ENCODE measurements at places on chromosomes 11 and 22.

DNA sequence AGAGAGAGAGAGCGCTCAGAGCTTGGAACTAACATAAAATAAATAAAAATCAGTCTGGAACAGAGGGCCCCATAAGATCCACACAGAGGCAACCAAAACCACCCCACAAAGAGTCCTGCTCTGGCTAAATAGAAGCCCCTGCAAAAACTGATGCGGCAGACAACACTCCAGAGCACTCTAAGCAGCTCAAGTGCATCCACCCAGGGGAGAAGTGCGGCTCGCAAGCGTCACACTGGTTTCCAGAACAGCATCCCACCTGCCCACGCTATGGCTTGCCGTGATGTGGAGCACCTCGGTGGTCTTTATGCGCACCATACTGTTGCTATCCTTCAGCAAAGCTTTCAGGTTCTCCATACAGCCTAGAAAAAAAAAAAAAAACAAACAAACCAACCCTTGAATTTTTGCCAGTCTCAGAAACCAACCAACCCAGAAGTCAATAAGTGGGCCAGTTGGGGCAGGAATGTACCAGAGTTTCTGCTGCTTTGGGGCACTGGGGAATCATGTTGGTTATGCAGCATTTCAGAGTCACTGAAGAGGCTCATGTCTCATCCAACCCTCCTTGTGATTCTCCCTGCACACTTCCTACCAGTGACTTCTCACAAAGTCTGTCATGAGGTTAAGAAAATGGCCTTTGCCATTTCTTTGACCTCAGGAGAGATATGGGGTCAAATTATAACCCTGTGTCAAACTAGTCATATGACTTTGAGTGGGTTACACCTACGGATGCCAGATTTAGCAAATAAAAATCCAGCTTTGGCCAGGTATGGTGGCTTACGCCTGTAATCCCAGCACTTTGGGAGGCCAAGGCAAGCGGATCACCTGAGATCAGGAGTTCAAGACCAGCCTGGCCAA is 3.0 kb downstream of the RSPH14 start:
- no peak for DNase-seq

- peak; percentile 62 for DNase-seq
These were observed 53.8 kb downstream of the ST14 start for GRCh38 chr11:130213143-130213978.

- no peak for DNase-seq
These were observed 27.9 kb downstream of the SPATA19 start for GRCh38 chr11:133817449-133817848.

DNA sequence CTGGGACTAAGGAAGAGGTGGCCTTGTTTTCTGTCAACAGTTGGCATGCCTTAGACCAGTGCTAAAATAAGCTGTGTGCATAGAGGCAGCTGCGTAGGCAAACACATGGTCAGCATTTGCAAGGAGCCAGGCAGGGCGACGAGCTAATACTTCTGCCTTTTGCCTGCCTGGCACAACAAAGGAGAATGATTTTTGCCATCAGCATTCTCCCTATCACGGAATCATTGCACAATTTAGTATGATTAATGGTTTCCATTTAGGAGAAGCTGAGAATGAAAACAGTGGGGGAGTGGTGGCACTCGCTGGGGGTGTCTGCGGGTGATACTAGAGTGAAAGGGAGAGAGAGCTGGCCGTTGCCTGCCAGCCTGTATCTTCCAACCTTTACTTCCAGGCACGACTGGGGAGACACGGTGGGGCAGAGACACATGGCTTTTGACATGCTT is 336.0 kb downstream of the CADM1 start:
- DNase-seq, result no peak

- DNase-seq, result no peak
These were observed 39.9 kb upstream of the LIPT2 start for GRCh38 chr11:74533421-74533820.

DNA sequence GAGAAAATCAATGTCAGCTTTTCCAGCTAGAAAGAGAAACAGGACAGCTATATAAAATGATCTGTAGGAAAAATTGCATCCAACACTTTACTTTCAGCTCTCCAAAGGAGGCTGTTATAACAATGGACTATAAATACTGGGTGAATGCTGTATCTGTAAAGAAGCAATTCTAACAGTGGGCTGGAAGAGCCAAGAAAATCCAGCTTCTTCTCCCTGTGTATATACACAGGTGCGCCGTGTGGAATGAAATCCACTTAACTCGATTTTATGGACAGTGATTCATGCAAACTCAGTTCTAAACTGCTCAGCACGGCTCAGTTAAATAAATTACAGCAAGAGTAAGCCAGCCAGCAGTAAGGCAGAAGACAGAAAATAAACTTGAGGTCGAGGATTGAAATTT is 32.5 kb upstream of the LMO2 start:
- DNase-seq, result no peak

GRCh38 chr11:91295591-91295990 is 929.0 kb upstream of the FAT3 start:
- no peak for DNase-seq

GRCh38 chr11:100887659-100888058 is 200.6 kb downstream of the ARHGAP42 start:
- DNase-seq, result no peak

DNA sequence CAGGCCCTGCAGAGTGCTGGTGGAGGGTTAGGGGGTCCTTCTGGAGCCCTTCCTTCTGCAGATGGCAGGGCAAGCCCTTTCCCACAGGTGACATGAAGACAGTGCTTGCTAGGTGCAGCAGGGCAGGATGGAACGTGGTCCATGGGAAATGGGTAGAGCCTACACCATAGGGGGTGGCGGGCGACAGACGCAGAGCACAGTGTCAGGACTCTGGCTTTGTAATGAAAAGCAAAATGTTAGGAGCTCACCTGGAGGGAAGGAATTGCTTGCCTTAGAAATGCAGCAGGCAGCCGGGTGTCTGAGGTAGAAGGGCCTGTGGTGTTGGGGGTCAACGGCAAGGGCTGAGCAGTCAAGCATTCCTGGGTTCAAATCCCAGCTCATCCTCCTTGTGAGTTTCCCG is 54.9 kb downstream of the ARHGAP8 start:
- DNase-seq, result no peak

GRCh38 chr22:19113429-19113828 is 8.8 kb downstream of the DGCR2 start:
- no peak for DNase-seq

DNA sequence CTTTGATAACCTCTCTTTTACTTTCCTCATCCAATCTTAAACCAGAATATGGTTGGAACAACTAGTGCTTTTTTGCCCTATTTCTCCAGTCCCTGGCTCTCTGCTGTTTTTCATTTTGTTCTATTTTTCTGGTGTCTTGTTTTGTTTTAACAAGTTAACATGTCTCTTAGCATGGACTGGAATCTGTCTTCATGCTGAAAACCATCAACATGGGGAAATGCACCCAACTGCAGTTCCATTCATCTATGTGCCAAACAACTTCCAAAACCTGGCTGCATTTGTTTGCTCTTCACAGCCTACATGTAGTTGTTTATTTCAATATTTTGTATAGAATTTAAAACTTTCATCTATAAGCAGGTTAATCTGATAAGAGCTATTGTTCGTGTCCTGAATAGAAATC is 46.8 kb upstream of the NOX4 start:
- no peak for DNase-seq

- DNase-seq, result no peak
These were observed 91.5 kb downstream of the RTL6 start for GRCh38 chr22:44406341-44407170.

GRCh38 chr11:6618117-6619003 is 862 bp downstream of the TPP1 start:
- peak; percentile 47 for DNase-seq

GRCh38 chr11:66283461-66284105 is 5.4 kb downstream of the YIF1A start:
- DNase-seq, result no peak

DNA sequence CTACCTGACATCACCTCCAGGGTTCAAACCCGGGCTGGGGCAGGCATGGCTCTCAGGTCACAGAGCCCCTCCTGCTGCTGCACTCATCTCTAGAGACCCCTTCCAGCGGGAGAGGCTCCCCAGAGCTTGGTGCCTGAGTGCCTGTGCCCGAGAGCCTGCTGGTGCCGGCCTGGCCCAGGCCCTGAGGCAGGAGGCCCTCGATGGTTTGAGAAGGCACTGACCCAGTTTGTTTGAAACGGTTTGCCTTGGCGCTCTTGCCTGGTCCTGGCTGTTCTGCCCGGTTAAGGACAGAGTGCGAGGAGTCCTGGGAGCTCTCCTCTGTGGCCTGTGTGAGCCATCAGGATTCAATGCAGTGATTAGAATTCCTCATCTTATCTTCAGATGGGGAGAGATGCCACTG is 88.9 kb downstream of the TBC1D22A start:
- no peak for DNase-seq

DNA sequence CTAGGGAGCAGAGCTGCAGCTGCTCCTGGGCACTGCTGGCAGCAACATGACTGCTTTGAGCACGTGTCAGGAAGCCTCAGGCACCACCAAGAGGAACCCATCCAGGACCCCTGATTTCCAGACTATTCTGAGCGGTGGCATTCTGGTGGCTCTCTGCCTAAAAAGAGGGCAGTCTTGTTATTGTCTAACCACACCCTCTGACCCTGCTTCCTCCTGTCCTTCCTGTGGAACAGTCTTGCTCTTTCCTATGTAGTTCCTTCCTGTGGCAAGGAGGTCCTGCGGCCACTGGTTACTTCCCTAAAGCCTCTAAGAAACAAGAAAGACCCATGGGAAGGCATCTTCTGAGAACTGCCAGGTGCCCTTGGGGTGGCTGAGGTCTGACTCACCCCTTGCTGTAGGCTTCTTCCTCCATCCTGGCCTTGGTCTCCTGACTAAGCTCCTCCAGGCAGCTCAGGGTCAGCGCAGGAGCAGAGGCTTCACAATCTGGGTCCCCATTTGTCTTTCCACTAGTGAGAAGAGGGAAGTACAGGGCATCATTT is 13.1 kb upstream of the LYVE1 start:
- no peak for DNase-seq

DNA sequence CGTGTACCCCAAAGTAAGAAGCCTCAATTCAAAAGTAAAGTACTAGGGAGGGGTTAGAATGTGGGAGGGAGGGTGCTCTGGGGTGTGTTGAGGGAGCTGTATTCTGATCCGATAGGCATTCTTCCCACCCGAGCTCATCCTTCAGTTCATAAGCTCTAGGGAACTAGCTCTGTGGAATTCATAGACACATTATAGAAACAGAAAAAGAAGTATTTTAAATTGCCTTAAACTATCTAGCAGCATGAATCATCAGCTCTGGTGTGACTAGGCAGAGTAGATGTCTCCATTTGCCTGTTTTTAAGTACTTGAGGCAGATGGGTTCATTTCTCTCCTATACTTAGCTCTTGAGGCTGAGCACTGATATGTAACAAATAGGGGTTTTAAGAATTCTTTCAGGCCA is 7.3 kb upstream of the SGSM3 start:
- no peak for DNase-seq

GRCh38 chr11:94746721-94747120 is 21.4 kb upstream of the AMOTL1 start:
- DNase-seq, result no peak

- no peak for DNase-seq
These were observed 49.7 kb upstream of the ARFGAP3 start for GRCh38 chr22:42906605-42907348.

GRCh38 chr11:28969832-28970231 is 861.6 kb downstream of the METTL15 start:
- DNase-seq, result no peak

- no peak for DNase-seq
These were observed 878.2 kb downstream of the NTM start for GRCh38 chr11:132248580-132248979.

DNA sequence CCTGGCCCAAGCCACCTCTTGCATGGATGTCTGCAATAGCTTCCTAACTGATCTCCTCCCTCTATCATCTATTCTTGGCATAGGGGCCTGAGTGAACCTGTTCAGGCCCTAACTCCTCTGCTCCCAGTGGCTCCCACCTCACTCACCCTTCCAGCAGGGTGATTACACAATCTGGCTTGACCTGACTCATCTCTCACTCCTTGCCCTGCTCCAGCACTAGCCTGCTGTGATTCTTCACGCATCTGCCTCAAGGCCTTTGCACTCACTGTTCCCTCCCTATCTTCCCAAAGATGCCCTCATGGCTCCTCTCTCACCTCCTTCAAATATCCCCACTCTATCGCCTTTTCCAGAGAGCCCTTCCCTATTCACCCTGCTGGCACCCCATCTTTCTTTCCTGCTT is 10.5 kb downstream of the SCN4B start:
- no peak for DNase-seq

DNA sequence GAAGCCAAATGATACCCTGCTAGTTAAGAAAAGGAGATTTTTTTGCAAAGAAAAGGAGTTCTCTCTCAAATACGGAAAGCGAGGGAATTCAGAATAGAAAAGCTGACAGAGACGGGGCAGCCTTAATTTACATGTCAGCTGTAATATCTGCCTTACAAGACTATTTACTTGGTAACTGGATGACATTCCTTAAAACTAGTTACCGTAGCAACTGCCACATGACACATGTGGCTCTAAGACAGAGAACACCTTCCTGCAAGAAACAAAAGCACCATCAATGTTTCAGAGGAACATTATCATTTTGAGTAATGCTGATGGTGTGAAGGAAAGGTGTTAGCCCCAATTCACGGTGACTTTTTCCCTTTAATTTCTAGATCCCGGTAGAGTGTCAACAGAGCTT is 222.1 kb downstream of the LRRC4C start:
- DNase-seq, result no peak

GRCh38 chr11:34625576-34625975 is 4.7 kb downstream of the EHF start:
- no peak for DNase-seq

DNA sequence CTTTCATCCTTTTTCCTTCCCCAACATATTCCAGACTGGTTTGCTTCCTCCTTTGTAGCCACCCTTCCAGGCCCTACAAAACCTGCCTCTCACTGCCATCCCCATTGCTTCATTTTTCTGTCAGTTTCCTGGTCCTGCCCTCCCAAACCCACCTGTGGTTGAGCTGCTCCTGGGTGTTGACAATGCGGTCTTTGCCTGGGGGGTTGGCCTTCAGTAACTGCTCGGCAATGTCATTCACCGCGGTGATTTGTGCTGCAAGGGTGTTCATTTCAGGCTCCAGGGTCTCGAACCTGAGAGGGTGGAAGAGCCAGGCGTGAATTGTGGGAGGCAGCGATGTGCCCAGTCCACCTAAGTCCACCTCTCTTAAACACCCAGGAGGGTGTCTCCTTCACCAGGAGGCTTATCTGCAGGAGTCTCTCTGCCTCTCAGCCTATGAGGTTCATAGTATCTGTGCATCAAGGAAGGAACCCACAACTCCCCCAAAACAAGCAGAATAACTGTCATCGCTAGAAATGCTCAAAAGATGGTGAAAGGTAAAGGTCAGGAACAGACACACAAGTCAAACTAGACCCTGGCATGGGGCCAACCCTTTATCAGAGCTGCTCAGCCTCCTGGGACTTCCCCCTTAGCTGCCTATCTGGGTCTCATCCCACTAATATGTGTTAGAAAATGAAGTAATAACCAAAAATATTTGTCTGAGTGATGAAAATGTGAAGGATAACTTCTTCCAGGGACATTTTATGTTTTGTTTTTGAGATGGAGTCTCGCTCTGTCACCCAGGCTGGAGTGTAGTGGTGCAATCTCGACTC is 23.9 kb upstream of the RBM4B start:
- no peak for DNase-seq

DNA sequence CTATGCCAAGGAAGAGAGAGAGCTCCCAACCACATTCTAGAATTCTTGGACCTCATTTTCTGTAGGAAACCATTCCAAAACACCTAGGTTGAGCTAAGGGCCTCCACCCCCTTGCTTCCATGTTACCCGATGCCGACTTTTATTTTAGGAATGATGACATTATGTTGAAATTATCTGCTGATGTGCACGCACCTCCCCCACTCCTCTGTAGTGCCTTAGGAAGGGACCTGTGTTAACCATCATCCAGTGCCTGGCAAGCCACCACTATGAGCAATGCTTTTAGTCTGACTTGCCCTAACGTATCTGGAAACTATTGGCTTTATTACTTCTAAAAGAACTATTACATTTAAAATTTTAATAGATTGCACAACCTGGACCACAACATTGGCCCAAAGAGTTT is 42.1 kb downstream of the NCAPD3 start:
- no peak for DNase-seq

Measured in T-helper 2 cell (primary cell).